ENCODE measurements at places on chromosomes 3 and 15. TPM values are rescaled to one million over a fixed set of nuclear protein-coding genes. Genes with fewer than 3 reads are reported as not detected.
A peak's percentile ranks its signal among the peaks of the same experiment; 100 is the strongest.

DNA sequence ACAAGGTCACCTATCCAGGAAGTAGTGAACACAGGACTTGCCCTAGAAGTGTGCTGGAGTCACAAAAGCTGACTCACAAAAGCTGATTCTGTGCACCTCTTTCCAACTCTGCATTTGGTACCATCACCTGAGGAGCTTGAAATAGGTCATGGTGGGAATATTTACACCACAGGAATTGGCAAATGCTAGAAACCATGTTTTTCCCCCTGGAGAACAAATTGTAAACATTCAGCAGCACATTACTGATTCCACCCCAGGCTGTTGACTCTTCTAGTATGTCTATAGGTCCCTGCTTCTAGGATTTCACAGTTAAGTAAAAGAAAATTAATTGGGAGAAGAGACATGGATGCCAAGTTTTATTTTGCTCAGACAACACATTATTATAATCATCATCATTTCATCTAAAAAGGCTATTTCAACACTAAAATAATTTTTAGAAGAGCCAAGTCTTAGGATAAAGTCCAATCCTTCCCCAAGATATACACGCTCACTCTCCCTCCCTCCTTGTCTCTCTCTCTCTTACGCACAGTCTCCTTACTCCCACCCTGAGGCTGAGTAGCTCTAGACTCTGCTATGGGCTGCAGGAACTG is 24.7 kb downstream of the CACNA2D2 start:
- H3K4me3 ChIP-seq = no peak overlapping the region
- no peaks in the 10 kb centered on the region for H3K27me3 ChIP-seq
- no peak for DNase-seq
- no peak overlapping the region for H3K27ac ChIP-seq

DNA sequence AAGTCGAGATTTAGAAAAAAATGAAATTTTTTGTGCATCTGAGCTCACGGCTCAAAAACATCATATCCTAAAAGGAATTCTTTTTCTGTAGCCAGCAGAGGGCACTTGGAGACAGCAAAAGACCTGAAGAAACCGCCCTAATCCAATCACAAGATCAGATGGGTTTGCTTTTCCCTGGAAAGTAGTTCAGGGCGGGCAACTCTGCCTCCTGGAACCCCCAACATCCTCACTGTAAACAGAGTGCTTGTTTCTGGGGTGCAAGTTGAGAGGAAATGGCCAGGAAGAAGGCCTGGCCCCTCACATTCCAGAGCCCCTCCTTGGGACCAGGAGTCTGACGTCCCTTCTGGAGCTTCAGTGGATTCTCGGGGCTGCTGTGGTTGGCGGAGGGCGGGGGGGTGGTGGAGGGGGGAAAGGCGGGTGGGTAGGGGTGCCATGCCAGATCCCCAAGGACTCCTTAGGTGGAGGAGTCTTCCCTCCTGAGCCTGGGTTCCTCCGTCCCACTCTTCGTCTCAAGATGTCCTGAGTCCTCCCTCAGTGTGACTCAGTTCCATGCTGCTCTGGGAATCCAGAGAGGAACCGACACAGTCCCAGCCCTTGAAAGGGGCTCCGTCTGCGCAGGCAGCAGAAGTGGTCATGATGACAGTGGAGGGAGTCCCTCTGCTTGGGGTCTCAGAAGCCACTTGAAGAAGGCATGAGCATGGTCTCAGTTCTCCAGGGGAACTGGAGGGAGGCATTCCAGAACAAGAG is 35.9 kb downstream of the CCK start:
- H3K4me3 ChIP-seq = no peak overlapping the region
- H3K4me1 ChIP-seq = peaks cover 14% of the 10 kb centered on the region
- no peaks in the 10 kb centered on the region for H3K36me3 ChIP-seq
- DNase-seq = peak; percentile 70

DNA sequence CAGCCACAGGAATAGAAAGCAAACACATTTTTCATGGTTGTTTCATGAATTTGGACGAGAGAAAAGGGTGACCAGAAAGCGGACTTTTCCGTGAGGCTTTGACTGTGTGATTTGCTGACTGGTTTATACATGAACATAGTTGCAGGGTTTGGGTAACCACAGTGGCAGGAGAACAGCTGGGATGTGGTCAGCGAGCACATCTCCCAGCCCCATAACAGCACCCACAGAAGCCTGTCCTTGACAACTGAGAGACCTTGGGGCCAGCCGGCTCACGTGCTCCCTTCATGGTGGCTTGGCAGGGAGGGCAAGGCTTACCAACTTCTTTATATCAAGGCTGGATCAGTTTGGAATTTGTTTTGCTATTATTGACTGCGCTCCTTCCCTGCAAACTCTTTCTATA is 13.2 kb upstream of the RGMA start:
- no peaks in the 10 kb centered on the region for H3K27me3 ChIP-seq
- H3K4me1 ChIP-seq = no peaks in the 10 kb centered on the region
- no peak overlapping the region for H3K4me3 ChIP-seq
- DNase-seq = no peak

GRCh38 chr3:174331095-174331800 is 527.9 kb upstream of the NAALADL2 start:
- H3K36me3 ChIP-seq = no peaks in the 10 kb centered on the region
- DNase-seq = no peak
- H3K27ac ChIP-seq = no peak overlapping the region
- no peaks in the 10 kb centered on the region for H3K27me3 ChIP-seq
- no peaks in the 10 kb centered on the region for H3K4me1 ChIP-seq

Gene SENP8
- 2.0 TPM for total RNA-seq

DNA sequence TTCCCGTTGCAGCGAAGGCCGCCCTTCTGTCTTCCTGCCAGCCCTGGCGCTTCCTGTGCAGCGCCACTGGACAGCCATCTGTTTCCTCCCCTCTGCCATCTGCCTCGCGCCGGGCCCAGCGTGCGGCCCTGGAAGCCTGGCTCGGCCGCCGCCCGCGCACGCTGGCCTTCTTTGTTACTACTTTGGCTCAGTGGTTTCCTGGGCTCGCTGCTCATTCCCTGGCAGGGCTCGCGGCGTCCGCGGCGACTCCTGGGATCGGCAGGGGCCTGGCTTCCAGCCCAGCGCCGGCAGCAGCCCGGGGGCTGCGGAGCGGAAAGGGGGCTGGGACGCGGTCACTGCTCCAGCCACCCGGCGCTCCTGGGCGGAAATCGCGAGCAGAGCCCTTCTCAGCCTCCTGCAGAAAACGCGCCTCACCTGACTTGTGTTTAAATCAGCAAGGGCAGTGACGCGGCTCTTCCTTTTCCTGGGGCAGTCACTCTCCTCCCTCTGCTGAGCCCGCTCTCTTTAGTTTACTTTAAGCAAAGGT is 10.0 kb downstream of the CMTM7 start:
- H3K4me1 ChIP-seq = peaks cover 21% of the 10 kb centered on the region
- no peaks in the 10 kb centered on the region for H3K27me3 ChIP-seq
- H3K36me3 ChIP-seq = no peaks in the 10 kb centered on the region
- peak; percentile 74 for DNase-seq
- peak overlapping the region; percentile 85 for H3K27ac ChIP-seq

GRCh38 chr15:68186671-68187397 is 18.3 kb downstream of the CALML4 start:
- DNase-seq = no peak
- H3K27ac ChIP-seq = peak overlapping the region; percentile 72
- H3K36me3 ChIP-seq = peaks cover 5% of the 10 kb centered on the region
- H3K4me1 ChIP-seq = peaks cover 6% of the 10 kb centered on the region

GRCh38 chr3:127184870-127185216 is 8.1 kb upstream of the PRR23E start:
- no peak overlapping the region for H3K27ac ChIP-seq
- no peaks in the 10 kb centered on the region for H3K27me3 ChIP-seq
- no peak overlapping the region for H3K4me3 ChIP-seq
- no peaks in the 10 kb centered on the region for H3K4me1 ChIP-seq

Gene CRYGS
- total RNA-seq = 4.3 TPM

DNA sequence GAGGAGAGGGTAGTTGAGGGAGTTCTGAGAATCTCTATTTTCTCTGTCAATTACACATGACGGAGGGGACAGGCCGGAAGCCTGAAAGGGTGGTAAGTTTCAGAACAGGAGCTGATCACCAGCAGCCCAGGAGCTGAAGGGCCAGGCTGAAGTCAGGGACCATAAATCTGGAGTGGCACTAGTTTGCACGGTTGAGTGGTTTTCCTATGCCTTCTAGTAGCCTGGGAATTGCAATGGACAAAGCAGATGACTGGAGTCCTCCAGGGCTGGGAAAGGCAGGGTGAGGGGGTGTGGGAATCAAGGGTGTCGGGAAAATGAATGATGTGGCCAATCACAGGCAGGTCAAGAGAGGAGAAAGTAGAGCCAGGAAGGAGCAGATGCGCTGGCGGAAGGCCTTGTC is 72.5 kb downstream of the MAGEF1 start:
- no peak overlapping the region for H3K4me3 ChIP-seq
- no peak for DNase-seq
- H3K4me1 ChIP-seq = peaks cover 28% of the 10 kb centered on the region
- H3K27me3 ChIP-seq = no peaks in the 10 kb centered on the region

Gene GOLGA8R
- 2.9 TPM for total RNA-seq

Data from stomach (tissue), 19 donors.